Thyroid gland (tissue), 4 donors: ENCODE measurements at places on chromosomes 5 and 9. TPM values are rescaled to one million over a fixed set of nuclear protein-coding genes. Genes with fewer than 3 reads are reported as not detected.
A peak's percentile ranks its signal among the peaks of the same experiment; 100 is the strongest.

- no peaks in the 10 kb centered on the region for H3K27me3 ChIP-seq
- H3K36me3 ChIP-seq, result no peaks in the 10 kb centered on the region
- no peak for DNase-seq
- no peak overlapping the region for H3K27ac ChIP-seq
- no peaks in the 10 kb centered on the region for H3K4me1 ChIP-seq
Measured at GRCh38 chr5:175384724-175385552, 59.0 kb downstream of the DRD1 start.

- no peak overlapping the region for H3K4me3 ChIP-seq
- H3K4me1 ChIP-seq, result peaks cover 14% of the 10 kb centered on the region
- no peaks in the 10 kb centered on the region for H3K36me3 ChIP-seq
- H3K27me3 ChIP-seq, result no peaks in the 10 kb centered on the region
- H3K27ac ChIP-seq, result no peak overlapping the region
- peak; percentile 50 for DNase-seq
Measured at GRCh38 chr5:79694652-79695051, 5.0 kb downstream of the CMYA5 start.

DNA sequence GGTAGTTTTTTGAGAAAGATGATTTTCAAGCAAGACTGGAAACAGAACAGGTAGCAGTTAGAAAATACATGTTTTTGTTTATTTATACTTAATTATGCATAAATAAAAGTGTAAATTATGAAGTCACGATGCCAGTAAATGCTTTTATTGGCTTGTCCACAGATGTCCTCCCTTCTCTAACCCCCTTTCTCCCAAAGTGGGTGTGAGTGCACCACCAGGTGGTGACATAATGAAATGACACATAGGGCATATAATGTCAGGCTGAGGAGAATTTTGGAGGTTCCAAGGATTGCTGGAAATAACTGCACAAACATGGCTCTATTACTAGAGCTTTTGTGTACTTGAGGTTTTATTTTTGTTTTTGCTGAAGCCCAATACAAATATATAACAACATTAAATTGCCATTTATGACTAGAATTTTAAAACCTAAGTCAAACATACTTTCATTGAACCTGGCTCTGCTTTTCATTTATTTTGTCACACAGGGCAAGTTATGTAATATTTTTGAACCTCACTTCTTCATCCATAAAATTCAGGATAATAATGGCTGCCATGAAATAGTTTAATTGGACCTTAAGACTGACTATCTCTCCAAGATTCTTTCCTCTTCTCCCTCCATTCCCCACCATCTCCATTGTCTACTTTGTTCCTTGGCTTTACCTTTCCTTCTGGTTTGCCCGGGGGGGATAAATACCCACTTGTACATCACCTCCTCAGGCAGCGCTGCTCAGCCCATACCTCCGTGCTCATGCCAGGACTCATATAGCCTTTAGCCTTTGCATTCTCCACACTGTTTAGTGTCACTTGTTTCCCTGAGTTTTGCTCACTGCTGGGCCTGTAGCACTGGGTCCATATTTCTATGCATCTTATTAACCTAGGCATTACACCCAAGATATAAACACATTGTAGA lies 168.8 kb downstream of the PDE4D start:
- H3K36me3 ChIP-seq, result no peaks in the 10 kb centered on the region
- H3K4me3 ChIP-seq, result no peak overlapping the region
- no peak overlapping the region for H3K27ac ChIP-seq

GRCh38 chr5:115840873-115841272 lies 492 bp downstream of the ATG12 start:
- no peaks in the 10 kb centered on the region for H3K27me3 ChIP-seq
- peak overlapping the region; percentile 54 for H3K4me3 ChIP-seq
- peaks cover 27% of the 10 kb centered on the region for H3K4me1 ChIP-seq

DNA sequence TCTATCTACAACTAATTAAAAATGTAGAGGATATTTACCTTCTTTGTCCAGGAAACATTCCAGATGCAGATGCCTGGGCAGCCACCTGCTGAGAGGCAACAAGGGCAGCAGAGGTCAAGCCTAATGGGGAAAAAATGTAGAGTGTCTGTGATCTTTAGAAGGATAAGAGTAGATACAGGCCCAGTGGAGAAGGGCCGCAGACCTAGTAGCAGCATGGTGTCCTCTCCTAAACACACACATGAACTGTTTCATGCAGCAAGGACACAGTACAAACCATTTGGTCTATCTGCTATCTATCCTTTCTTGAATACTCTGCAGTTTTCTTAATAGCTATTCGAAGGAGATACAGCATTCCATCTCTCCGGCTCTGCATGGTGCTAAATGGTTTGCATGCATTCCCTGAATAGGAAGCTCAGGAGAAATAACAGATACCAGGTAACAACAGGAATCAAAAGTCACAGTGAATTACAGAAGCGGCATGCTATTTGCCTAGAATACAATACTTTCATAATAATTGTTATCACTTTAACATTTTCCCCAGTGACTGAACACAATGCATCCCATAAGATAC lies 107.3 kb downstream of the ZNF608 start:
- no peak for DNase-seq
- no peak overlapping the region for H3K27ac ChIP-seq
- H3K4me3 ChIP-seq, result no peak overlapping the region

SPATA9 gene
- total RNA-seq, result not detected

COMMD10 gene
- total RNA-seq, result 62.6 TPM

PCDHGB2 gene
- 6.9 TPM for total RNA-seq

COL23A1 gene
- 84.2 TPM for total RNA-seq

ZNF608 gene
- total RNA-seq, result 39.4 TPM
